BJ (cell line): ENCODE measurements at places on chromosomes 3 and 15. TPM values are rescaled to one million over a fixed set of nuclear protein-coding genes. Genes with fewer than 3 reads are reported as not detected.

The IQCF5 gene
- polyA plus RNA-seq: not detected in 2 replicates

The U2SURP gene
- polyA plus RNA-seq: 22.6 and 47.2 TPM in 2 replicates

GRCh38 chr15:48072941-48073340, 47.8 kb upstream of the SLC24A5 start:
- DNase-seq: no peak

The SCAMP5 gene
- 2.9 and 3.6 TPM in 2 replicates for polyA plus RNA-seq

DNA sequence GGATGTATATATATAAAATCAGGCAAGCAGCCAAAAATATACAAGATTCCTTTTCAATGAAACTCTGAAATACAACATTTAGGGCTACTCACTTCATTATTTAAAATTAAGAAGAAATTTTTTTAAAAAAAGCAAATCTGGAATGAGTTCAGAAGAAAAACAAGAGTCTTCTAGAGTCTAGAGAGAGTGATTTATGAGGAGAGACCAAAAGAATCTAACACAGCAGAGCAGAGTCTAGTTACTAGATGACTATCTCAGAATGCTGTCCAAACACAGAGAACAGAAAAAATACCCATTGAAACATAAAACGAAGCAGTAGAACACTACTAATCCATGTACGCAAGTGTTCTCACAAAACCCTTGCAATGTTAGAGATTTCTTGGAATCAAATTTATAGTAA, 275.2 kb upstream of the CBLB start:
- no peak for DNase-seq

The TPRG1 gene
- polyA plus RNA-seq: 0.16 TPM in 1 of 2 replicates, not detected in the other

The TNIK gene
- polyA plus RNA-seq: 2.1 and 3.9 TPM in 2 replicates
